Endodermal cell (in vitro differentiated cells): ENCODE measurements at places on chromosomes 7 and 10. TPM values are rescaled to one million over a fixed set of nuclear protein-coding genes. Genes with fewer than 3 reads are reported as not detected.

The OPN1SW gene
- 0.45 TPM in 1 of 3 replicates, not detected in the others for total RNA-seq

GRCh38 chr10:119652361-119652730 is 1.2 kb downstream of the BAG3 start:
- no peak for DNase-seq

The GIMAP6 gene
- not detected in 2 replicates for total RNA-seq

DNA sequence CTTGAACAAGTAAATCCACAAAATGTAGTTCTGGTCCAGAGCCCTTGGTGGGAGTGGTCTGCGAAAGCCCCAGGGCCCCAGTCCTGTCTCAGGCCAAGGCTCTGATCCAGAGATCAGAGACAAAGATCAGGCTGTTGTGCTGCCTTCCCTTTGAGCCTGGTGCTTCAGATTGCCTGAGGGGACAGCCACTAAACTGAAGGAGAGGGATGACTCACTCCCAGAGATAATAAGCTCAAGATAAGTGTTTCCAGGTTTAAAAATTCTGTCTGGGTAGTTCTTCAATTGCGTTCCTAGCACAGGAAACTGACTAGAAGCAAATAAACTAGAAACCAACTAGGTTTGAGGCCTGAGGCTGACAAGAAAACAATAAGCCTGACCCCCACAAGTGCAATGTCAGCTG is 190.2 kb downstream of the RAMP3 start:
- peak; percentile 58 for DNase-seq

- no peak for DNase-seq
Observed at GRCh38 chr10:97842656-97843280, 6.9 kb upstream of the GOLGA7B start.

GRCh38 chr7:127938588-127938987 is 92.6 kb downstream of the LRRC4 start:
- no peak for DNase-seq

- no peak for DNase-seq
Observed at GRCh38 chr7:71612911-71613310, 481.0 kb downstream of the GALNT17 start.

The EIF4H gene
- total RNA-seq: 346 to 489 TPM (median 385 TPM) in 3 replicates

DNA sequence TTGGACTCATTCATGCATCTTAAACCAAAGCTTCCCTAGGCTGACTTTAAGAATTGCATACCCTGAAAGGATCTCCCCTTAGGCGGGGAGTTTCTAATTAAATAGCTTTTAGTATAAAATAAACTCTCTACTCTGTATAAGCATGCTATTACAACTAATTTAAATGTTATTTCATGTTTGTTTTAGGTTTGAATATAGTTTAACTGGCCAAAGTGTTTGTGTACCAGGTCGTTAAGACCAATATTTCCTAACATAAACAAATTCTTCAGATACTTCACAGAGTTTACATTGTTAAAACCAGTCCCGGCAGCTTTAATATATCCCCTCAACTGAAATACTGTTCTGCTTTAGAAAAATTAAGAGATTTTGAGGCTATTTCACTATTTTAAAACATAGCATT is 2.3 kb downstream of the GLI3 start:
- DNase-seq: no peak

DNA sequence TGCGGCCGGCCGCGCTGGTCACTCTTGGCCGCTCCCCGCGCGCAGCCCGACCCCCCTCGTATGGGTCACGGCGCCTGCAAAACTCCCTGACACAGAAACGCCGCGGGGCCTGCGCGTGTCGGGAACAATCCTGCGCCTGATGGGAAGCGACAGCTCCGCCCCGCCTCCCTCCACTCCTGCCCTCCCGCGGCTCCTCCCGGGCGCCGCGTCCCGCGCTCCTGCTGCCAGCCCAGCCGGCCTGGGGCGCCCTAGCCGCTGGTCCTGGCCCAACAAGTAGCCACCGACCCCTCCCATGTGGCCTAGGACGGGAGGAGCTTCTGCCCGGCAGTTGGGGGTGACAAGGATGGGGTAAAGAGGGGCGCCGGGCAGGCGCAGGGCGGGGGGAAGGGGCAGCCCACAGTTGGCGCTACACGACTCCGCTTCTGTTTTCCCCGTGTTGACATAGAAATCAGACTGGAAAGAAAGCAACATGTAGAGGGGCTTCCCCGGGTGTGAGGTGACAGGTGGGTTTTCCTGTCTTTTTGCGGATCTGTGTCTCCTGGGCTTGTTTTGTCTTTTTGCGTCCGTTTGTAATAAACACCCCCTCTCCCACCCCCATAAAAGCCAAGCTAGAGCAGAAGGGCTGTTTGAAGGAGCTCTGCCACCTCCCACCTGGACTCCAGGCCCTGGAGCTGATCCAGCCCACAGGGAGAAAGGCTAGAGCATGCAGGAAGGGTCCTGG is 35.1 kb upstream of the PAX2 start:
- peak; percentile 73 for DNase-seq

GRCh38 chr7:2952316-2952715 is 91.4 kb downstream of the CARD11 start:
- peak; percentile 12 for DNase-seq

DNA sequence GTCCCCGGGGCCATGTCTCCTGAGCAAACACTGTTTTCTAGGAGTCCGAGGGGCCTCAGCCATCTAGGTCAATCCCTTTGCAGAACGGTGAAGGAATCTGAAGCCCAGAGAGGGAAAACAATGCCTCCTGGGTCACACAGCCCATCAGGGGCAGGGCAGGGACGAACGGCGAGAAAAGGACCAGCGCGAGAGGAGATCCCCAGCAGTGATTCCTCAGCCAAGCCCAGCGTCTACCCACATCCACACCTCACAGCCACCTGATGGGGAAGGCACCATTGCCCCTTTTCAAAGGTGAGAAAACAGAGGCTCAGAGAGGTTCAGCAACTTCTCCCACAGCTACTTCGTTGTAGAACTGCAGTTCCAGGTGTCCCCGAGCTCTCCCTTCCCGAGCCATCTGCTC is 17.9 kb upstream of the PSMG3 start:
- no peak for DNase-seq

- no peak for DNase-seq
Observed at GRCh38 chr10:104862-105565, 30.2 kb upstream of the ZMYND11 start.

The BEND7 gene
- total RNA-seq: 5.7 and 9.8 TPM in 2 replicates

The TMEM236 gene
- 0.08 TPM in 1 of 3 replicates, not detected in the others for total RNA-seq

- no peak for DNase-seq
Observed at GRCh38 chr10:9211228-9211627, 1156.7 kb downstream of the GATA3 start.

DNA sequence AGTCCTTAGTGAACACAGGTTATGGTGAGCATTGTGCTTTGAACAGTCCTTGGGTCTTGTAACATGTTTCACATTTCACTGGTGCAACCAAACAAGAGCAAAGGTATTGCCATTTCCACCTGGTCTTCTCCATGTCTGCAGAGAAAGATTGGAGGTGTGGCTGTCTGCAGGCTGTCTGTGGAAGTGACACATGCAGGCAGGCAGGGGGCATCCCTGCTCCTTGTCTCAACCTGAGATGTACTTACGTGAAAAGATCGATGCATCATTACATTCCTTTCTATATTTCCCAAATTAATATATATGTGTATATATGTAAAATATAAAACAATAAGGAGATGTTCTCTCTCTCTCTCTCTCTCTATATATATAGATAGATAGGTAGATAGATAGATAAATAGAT is 54.3 kb downstream of the LRRC18 start:
- peak; percentile 66 for DNase-seq

- DNase-seq: no peak
Observed at GRCh38 chr7:84841809-84842208, 345.0 kb downstream of the SEMA3D start.

DNA sequence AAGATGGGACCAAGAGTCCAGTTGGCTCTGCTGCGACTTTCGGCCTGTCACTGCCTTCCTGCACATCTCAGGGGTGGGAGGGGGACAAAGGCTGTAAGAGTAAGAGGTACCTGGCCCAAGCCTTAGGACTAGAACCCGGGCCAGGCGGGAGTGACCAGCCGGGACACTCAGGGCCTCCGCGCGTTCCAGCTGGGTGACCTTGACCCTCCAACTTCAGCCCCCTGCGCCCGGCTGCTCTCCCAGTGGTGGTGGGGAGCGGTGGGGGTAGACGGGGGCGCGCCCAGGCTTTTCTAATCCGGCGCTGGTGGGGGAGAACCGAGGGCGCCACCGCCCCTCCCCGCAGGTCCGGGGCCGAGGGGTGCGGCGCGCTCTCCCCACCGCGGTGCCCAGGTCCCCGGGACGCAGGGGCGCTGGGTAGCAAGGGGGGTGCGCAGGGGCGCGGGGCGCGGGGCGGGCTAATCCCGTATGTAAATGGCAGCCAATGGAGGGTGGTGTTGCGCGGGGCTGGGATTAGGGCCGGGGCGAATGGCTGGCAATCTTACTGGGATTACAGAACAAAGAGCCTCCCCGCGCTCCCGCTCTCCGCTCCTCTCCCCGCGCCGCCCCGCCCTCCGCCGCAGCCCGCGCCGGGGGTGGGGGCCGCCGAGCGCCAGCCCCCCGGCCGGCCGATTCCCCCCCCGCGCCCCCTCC is at the start of gene GTF2IRD1:
TSS of gene GTF2IRD1 (plus strand) at position 585 of the 690 bp plus-strand sequence. CDS start 54,175 bp downstream, outside the sequence.
- DNase-seq: peak; percentile 88

DNA sequence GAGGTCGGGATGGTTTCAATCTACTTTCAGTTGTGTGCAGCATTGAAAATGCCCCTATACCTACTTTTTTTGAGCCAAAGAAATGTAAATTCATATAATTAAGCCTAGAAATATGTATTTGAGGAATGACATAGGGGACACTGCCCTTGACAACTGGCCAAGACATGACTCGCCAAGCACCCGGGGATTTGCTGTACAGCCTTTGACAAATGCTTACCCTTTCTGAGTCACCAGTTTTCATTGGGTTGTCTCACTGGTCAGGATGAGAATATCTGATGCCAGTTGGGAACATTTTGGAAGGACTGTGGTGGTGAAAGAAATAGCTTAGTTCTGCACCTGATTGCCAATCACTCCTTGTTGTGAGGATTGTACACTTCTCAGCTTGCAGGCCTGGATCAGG is 166.8 kb upstream of the HABP2 start:
- DNase-seq: no peak

The UNC5B gene
- total RNA-seq: 14.5 TPM in 2 replicates

The SFTPD gene
- total RNA-seq: 0.86 to 1.1 TPM in 2 of 3 replicates, not detected in the other

DNA sequence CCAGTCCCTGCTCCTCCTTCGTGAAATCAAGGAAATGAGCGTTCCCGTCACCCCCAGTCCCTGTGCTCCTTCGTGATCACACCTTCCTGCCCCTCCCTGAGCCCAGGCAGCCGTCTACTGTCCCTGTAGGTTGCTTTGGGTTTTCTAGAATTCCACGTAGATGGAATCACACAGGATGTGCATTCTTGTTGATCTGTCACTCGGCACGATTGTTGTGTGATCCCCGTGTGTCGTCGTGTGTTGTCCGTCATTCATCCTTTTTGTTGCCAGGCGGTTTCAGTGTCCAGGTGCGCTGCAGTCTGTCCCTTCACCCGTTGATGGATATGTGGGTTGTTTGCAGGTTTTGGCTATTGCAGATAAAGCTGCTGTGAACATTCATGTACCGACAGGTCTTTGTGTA is 9.4 kb downstream of the MTG1 start:
- DNase-seq: no peak

DNA sequence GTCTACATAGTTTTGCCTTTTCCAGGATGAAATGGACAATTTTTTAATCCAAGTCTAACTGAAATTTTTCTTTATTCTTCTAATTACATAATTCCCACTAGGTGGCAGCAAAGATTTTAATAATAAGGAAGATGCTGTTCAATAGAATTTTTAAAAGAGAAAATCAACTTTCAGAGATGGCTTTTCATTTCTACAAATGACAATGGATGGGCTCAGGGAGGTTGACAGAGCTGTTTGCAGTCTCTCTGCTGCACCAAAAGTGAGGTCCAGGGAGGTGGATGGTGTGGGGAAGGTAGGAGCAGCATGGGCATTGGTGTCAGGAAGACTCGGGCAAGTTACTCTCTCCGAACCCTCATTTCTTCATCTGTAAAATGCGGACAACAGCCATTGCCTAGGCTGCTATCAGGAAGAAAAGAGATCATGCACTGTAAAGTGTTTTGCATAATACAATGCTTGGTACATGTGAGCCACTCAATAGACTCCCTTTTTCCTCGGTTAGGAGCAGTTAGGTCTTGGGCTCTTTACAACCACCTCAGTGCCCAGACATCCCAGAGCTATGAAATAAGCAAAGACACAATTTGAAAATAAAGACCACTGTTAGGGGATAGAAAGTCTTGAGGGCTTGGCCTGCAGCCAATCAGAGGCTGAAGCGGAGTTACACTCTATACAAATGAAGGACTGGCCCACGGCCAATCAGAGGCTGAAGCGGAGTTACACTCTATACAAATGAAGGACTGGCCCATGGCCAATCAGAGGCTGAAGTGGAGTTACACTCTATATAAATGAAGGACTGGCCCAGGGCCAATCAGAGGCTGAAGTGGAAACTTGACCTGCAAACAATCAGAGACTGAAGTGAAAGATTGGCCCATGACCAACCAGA is 107.1 kb downstream of the ABLIM1 start:
- DNase-seq: no peak

DNA sequence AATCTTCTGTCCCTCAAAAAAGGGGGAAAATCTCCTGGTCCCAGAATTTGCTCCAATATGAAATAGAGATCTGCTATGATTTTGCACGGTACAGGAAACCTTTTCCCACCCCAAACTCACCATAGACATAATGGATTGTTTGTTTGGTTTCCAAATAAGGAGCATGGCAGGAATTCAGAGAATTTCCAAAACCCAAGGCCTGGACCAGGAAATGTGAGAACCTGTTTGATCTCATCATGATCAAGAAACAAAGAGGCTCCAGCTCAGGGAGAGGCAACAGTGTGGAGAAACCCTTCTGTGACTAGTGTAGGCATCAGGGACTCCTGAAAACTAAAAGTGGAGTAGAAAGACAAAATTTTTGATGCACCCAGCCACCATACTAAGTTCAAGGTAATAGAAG is 1548.1 kb upstream of the LRRTM3 start:
- no peak for DNase-seq

- no peak for DNase-seq
Observed at GRCh38 chr10:63438506-63439498, 27.0 kb downstream of the JMJD1C start.

DNA sequence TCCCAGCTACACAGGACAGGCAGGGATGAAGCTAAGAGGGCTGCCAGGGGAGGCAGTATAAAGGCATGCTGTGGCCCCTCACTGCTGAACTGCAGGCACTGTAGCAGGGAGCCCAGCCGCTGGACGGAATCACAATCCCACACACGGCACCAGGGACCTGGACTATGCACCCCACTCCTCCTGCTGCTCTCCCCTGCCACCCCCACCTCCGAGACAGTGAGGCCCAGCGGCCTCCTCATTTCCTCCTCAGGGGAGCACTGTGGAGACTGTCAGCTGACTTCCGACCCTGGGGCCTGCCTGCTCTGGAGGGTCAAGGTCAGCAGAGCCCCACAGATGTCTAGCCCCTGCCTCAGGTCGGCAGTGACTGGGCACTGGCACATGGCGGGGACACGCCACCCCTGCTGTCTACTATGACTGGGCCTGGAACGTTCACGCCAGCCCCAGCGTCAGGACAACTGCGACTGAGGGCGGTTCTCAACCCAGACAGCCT is 92.7 kb downstream of the FAM53B start:
- no peak for DNase-seq

The TFEC gene
- total RNA-seq: not detected in 3 replicates

- no peak for DNase-seq
Observed at GRCh38 chr10:82411416-82411815, 536.4 kb downstream of the NRG3 start.

- DNase-seq: peak; percentile 39
Observed at GRCh38 chr7:32228601-32229000, 158.4 kb upstream of the PDE1C start.

The EN2 gene
- not detected in 3 replicates for total RNA-seq

The TCAF2 gene
- total RNA-seq: 0.11 TPM in 1 of 2 replicates, not detected in the other
